Activated naive CD8-positive, alpha-beta T cell treated with anti-CD3 and anti-CD28 coated beads, Interleukin-2, amount 10 ng/mL, durations not matched to agents 7 days and 5 days (primary cell): ENCODE measurements at places on chromosomes 16 and 17. TPM values are rescaled to one million over a fixed set of nuclear protein-coding genes. Genes with fewer than 3 reads are reported as not detected.

LDHD gene
- not detected for total RNA-seq

TOM1L1 gene
- not detected for total RNA-seq

DNA sequence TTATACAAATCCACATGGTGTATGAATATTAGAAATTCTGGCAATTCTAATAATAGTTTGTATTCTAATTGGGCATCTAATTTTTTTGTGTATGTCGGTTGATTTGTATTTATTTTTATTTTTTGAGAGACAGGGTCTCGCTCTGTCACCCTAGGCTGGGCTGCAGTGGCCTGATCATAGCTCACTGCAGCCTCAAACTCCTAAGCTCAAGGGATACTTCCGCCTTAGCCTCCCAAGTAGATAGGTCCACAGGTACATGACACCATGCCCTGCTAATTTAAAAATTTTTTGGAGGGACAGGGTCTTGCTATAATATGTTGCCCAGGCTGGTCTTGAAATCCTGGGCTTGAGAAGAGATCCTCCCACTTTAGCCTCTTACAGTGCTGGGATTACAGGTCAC, 104.6 kb downstream of the TRIM37 start:
- DNase-seq = no peak

- no peak for DNase-seq
These were observed 40.8 kb upstream of the MEAK7 start for GRCh38 chr16:84545114-84545737.

DNA sequence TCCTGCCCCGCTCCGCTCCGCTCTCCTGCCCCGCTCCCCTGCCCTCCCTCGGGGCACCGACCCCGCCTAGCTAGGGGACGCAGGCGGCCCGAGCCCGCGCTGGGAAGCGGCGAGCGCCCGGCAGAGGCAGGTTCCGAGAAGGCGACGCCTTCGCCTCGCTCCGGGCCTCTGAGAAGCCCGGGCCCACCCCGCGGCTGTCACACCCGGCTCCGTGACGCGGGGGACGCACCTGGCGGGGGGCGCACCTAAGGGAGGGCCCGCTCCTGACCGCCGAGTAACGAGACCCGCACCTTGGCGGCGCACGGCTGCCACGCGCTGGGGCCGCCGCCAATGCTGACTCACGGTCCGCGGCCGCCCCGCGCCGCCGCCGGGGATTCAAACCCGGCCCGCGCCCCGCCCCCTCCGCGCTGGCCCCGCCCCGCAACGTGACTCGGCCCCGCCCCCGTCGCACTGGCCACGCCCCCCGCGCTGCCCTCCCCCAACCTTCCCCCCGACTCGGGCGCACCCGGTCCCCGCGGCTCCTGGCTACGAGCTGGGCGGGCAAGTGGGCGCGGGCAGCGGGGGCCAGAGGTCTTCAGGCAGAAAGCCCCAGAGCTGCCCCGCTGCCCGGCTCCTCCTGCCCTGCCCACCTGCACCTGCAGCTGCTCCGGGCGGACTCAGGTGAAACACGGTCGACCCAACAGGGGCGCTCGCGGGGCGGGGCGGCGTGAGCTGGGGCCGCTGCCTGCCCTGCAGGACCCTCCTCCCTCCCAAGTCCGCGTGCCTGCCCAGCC, 27.8 kb downstream of the GNPTG start:
- peak; percentile 83 for DNase-seq

DNA sequence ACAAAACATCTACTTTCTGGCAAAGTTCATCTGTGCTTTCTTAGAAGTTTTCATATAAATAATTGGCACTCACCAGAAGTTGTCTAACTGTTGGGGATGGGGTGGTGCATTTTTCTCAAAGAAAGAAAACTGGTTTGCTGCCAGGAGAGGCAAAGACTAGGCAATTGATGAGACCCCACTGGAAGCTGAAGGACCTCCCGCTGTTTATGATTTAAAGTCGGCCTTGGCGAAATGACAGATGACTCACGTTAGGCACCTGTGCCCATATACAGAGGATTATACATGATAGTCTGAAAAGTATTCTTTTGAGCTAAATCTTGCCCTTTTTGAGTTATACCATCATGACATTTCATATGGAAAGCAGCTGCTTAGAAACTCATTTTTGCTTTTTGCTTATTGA, 193.0 kb upstream of the ZFHX3 start:
- no peak for DNase-seq

DNA sequence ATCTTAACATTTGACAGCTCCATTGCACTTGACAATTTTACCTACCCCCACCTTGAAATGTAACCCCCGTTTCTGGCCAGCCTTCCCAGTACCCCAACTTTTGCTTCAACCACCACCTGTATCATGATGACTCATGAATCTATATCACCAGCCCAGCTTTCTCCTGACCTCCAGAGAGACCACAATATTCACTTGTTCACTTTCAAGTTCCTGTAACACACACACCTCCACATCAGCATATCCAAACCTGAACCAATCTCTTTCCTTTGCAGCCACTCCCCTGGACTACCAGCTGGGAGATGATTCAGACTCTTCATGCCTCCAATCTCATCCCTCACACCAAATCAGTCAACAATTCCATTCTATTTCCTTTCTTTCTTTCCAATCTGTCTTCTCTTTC, 8.0 kb downstream of the SMG6 start:
- DNase-seq = no peak
